GM13977 (cell line): ENCODE measurements at places on chromosomes 7 and 10.

DNA sequence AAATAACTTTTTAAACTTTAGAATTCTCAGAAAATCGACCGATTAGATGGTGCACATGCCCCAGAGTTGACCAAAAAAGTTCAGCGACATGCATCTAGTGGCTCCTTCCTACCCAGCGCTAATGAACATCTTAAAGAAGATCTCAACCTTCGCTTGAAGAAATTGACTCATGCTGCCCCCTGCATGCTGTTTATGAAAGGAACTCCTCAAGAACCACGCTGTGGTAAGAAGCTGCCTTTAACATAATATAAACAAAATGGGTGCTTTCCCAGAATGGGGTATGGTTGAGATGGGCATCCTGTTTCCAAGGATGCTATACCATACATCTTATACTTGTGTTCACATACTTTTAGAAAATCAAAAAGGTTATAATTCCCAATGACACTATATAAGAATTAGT, 24.6 kb downstream of the GLRX3 start:
- DNase-seq: no peak

DNA sequence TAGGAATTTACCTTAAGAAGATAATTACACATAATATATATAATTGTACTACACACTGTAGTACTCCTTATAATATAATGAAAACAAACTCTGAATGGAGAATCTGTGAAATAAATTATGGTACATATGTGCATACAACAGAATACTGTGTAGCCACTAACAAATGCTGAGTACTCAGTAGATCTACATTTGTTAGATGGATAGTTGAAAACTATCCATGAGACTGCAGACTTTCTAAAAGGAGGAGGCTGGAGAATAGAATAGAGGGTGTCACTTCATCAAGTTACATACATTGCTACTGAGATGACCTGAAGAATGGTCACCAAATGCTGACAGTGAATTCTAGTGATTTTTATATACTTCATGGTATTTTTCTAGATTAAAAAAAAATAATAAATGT, 68.7 kb upstream of the OGDHL start:
- no peak for DNase-seq

DNA sequence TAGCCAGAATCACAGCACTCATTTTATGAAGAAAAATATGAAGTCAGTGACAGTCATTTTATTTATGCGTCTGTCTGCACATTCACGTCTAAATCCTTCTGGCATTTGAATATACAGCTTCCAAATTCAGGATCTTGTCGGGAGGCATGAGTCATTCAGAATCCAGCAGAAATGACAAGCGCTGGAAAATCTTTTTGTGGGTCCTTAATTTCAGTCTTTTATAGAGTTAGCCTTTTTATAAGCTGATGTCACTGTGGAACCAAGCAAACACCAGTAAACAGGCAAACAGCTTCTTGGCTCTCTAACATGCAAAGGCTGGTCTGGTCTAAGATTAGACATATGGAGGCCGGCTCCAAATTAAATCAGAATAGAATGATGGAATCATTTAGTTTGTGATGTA, 388.2 kb upstream of the TEX47 start:
- no peak for DNase-seq

DNA sequence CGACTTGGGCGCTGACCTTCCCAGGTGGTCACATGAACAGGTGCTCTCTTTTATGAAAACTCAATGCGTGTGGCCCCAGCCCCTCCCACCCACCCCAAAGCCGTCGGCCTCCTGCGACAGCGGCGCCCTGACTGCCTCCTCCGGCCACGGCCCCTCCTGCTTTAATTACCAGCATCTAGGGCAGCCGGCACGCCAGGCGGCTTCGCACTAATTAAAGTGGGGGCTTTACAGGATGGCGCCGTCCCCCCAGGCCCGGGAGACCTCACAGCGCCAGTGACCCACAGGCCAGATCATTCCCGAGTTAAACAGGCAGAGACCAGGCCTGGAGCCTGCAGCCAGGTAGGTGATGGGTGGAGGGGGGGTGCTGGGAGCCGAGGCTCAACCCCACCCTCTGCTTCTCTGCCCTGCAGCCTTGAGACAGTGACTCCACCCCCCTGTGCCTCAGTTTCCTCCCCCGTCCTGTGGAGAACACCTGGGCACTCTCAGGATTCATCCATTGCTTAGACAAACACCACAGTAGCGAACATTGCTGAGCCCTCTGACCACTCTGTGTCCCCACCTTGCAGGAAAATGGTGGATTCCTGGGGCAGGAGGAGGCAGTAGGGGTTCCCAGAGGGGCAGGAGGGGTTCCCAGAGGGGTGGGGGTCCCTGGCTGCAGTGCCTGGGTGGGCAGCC, 100.8 kb downstream of the MICALL2 start:
- no peak for DNase-seq

DNA sequence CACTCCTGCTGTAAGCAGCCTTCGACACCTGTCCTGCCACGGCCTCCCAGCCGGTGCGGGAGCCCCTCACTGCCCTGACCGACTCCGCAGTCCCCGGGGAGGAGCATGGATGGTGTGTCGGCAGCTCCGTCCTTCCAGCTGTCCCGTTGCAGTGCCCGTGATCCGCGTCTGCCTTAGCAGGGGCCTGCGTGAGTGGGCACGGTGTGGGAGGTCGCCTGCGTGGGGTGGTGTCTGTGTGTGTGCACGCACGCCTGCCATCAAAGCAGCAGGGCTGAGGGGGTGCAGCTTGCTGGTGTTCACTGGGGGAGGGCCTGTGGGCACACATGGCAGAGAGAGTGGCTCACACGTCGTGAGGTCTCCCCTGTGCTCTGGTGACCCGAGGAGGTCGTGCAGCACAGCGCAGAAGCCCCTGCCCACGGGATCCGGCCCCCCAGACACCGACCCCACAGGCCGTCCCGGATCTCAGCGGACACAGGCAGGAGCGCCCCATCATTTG, 10.3 kb downstream of the MAFK start:
- DNase-seq: no peak

- no peak for DNase-seq
Measured at GRCh38 chr7:17152721-17153120, 145.7 kb upstream of the AHR start.

GRCh38 chr10:101218351-101219138, 10.7 kb downstream of the LBX1 start:
- no peak for DNase-seq

GRCh38 chr7:158473221-158473620, 114.4 kb downstream of the PTPRN2 start:
- no peak for DNase-seq

DNA sequence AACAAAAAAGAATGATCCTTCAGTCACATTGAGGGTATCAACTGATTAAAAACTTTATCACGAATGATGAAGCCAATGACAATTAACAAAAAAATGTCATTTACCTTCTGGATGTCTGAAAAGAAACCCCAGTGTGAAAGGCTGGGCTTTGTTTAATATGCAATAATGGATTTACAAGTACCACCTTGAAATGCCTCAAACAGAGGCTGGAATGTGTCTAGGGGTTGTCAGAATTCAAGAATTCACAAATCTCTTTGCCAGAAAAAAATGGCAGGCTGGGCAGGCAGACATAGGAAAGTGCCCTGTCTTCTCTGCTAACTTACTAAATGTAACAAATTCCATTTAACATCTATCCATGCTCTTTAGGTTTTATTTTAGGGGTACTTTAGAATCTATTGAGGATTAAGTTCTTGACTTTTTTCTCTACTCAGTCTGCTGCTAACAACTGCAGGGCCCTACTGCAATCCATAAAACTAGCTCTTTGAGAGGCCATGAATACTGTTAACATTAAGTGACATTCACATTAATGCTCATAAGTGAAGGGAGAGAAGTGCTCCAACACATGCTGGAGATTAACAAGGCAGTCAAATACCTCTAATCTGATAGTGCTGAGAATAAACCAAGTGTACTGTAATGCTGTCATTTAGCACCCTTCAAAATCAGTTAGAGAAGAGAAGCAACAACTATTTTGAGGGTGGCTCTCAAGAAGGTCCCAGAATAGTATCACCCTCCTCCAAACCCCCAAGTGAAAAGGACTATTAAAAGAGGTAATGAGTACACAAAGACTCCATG, 43.1 kb upstream of the KCNIP2 start:
- no peak for DNase-seq

DNA sequence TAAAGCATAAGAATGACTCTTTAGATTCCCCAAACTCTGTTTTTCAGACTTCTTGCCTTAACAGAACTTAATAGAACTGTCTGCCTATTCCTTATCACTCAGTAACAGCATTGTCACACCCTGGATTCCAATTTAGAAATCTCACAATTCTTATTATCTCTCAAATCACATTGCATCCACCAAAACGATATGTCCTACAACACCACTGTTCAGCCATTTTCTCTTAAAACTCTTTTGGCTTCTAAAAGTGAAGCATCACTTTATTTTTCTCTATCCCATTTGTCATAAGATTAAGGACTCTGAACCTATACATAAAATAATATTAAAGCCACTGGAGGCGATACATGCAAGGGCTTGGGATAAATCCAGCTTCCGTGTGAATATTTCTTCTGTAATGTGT, 1.2 kb upstream of the CPED1 start:
- no peak for DNase-seq

GRCh38 chr10:95464280-95464679, 96.9 kb downstream of the SORBS1 start:
- DNase-seq: no peak
